EL (cell line): ENCODE measurements at places on chromosomes 7 and 10.

DNA sequence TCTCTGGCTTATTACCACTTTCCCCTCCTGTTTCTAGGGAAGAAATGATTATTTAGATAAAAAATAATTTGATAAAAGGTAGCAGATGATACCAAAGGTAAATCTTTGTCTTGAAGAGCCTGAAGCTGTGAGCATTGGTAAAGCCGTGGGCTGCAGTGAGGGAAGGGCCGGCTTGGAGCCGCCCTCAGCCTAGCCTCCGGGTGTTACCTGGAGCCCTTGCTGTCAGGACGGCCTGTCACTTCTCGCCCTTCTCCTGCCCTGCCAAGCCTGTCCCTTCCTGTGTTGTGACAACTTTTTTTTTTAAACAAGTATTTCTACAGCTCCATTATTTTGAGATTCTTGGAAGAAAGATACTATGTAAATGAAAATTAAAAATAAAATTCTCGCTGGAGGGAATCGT, 7.0 kb downstream of the CUX1 start:
- DNase-seq = no peak

- DNase-seq = no peak
These were observed 312.7 kb downstream of the ADARB2 start for GRCh38 chr10:1424648-1425047.

GRCh38 chr7:28017372-28017771, 163.2 kb downstream of the JAZF1 start:
- DNase-seq = peak; percentile 68

GRCh38 chr10:109899356-109900331, 23.7 kb downstream of the XPNPEP1 start:
- DNase-seq = peak; percentile 42

GRCh38 chr10:122466951-122467381, 5.6 kb downstream of the HTRA1 start:
- no peak for DNase-seq

- no peak for DNase-seq
These were observed 49.9 kb downstream of the SIRT1 start for GRCh38 chr10:67934336-67934735.

DNA sequence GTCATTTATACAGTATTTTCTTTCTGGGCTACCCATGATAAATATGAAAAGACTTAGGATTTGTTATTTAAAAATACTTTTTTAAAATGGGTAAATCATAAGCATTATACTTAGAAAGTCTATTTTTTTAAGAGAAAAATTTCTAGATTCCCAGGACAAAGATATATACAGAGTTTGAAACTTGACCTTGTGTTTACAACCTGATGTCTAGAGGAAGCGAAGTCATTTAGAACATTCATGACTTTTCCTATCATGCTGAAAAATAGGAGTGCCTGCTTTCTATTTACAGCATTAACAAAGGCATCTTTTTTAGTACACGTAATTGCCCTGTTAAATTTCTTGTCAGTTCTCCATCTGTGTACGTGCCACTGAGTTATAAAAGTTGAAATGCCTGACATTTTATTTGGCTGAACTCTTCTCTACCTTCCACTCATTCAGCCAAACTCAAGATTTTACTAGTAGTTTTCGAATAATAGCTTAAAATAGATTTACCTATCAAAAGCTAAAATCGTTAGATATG, 23.0 kb downstream of the GNAT3 start:
- no peak for DNase-seq

DNA sequence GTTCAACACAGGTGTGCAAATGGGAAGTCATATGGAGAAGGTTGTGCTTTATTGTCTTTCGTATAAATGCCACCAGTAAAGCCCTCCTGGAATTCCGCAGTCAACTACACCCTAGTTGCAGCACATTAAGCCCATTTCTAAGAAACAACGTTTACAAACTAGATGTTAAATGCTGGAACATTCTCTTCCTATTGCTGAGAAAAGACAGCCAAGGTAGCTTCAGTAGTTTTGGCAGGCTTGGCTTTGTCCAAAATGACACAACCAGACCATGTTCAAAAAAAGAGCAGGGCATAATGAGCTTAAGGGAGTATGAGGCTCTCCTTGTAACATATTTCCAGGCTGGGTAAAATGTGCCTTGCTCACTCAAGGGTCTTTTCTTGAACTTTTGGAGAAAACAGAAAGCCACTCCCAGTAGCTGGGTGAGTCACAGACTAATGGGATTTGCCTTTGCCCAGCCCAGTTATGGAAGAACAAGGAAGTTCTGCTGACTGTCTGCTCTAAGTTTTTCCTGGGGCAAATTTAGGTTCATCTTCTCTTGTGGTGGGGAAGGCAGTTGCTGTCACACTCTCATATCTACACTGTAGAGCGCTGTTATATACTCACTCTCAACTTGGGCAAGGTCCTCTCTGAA, 238.7 kb downstream of the PLXNA4 start:
- DNase-seq = no peak

DNA sequence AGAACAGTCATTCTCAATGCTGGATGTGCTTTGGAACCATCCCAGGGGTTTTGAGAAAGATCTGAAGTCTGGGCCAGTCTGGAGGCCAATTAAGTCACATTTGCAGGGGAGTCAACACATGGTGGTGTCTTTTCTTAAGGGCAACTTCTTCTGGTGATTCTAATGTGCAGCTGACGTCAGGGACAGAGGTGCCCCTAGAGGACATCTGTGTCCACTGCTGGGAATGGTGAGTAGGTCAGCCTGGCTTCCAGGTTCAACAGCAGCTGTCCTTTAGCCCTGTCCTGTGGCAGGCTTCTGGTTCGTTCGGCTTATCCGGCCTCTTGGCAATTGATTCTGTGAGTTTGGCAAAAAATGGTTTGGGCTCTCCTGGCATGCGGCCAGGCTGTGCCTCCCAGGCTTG, 269.7 kb upstream of the HABP2 start:
- DNase-seq = no peak

- DNase-seq = no peak
These were observed 83.5 kb downstream of the SGMS1 start for GRCh38 chr10:50540069-50540825.

DNA sequence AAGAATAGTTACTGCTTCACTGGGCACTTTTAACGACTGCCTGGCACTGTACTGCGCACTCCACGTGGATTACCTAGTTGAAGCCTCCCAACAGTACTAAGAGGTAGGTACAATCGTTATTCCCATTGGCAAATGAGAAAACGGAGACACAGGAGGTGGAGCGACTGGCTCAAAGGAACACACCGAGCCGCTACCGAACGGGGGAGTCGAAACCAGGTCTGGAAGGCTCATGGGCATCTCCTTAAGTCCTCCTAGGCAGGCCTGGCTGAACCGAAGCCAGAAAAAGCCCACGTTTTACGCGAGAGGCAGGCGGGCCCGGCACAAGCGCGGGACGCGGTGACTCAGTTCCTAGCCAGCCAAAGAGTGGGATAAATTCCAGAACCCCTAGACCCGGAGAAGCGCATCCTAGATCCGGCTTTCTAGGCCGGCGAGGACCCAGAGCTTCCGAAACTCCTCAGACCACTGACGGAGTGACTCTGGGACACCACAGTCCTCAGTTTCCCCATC, 472 bp downstream of the PDAP1 start:
- peak; percentile 81 for DNase-seq
